ENCODE measurements at places on chromosomes 5 and 9. TPM values are rescaled to one million over a fixed set of nuclear protein-coding genes. Genes with fewer than 3 reads are reported as not detected.

The N4BP3 gene
- 5.1 TPM for total RNA-seq

DNA sequence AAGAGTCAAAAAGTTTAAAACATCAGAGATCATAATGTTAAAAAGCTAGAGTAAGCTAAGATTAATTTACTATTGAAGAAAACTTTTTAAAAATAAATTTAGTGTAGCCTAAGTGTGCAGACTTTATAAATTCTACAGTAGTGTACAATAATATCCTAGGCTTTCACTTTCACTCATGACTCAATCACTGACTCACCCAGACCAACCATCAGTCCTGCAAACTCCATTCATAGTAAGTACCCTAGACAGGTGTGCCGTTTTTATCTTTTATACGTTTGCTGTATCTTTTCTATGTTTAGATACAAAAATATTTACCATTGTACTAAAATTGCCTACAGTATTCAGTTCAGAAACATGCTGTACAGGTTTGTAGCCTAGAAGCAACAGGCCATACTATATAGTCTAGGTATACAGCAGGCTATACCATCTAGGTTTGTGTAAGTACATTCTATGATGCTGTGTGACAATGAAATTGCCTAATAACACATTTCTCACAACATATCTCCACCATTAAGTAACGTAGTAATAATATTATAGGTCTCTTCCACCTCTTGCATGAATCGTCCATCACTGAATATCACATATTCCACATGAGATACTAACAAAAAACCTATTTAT lies 59.2 kb downstream of the MEGF9 start:
- DNase-seq = no peak

- no peak for DNase-seq
These were observed 109.8 kb downstream of the NSG2 start for GRCh38 chr5:174155281-174155680.

The SPINK13 gene
- total RNA-seq = not detected

The WWC1 gene
- total RNA-seq = 0.54 TPM

GRCh38 chr5:132385326-132386105 lies 16.0 kb downstream of the SLC22A5 start:
- DNase-seq = peak; percentile 81

DNA sequence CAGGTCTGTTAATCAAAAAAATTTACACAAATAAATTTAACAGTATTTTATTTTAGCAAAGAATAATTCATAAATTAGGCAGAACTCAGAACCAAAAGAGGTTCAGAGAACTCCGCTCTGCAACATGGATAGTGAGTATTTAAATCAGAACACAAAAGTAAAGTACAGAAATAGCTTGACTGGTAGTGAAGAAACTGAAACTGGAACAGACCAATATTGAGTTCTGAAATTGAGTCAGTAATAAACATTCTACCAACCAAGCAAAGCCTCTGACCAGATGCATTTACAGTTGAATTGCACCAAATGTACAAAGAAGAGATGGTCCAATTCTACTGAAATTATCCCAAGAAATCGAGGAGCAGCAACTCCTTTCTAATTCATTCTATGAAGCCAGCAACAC lies 1542.8 kb downstream of the EFNA5 start:
- DNase-seq = no peak

GRCh38 chr5:16595881-16596580 lies 20.8 kb downstream of the RETREG1 start:
- no peak for DNase-seq

GRCh38 chr5:100502684-100503083 lies 32.5 kb upstream of the FAM174A start:
- no peak for DNase-seq

DNA sequence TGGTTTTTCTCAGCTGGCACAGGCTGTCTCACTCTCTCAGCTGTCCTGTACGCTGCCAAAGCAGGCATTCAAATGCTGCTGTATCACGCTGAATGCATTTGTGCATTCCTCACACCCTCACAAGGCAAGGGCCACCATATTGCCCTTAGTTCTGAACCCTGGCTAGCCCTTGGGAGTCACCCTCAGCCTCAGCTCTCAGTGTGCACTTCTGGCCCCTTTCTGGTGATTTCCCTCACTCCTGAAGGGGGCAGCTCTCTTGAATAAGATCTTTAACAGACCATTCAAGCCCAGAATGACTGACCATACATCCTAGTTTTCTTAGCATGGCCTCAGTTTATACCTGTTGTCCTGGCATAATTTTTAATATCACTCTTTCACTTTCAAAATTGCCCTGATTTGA lies 84.3 kb downstream of the HTR1A start:
- no peak for DNase-seq

The KIF12 gene
- under 0.01 TPM for total RNA-seq

The PCDHA9 gene
- total RNA-seq = under 0.01 TPM

GRCh38 chr5:137442660-137443059 lies 56.5 kb downstream of the SPOCK1 start:
- DNase-seq = no peak

The HAUS6 gene
- 6.2 TPM for total RNA-seq

DNA sequence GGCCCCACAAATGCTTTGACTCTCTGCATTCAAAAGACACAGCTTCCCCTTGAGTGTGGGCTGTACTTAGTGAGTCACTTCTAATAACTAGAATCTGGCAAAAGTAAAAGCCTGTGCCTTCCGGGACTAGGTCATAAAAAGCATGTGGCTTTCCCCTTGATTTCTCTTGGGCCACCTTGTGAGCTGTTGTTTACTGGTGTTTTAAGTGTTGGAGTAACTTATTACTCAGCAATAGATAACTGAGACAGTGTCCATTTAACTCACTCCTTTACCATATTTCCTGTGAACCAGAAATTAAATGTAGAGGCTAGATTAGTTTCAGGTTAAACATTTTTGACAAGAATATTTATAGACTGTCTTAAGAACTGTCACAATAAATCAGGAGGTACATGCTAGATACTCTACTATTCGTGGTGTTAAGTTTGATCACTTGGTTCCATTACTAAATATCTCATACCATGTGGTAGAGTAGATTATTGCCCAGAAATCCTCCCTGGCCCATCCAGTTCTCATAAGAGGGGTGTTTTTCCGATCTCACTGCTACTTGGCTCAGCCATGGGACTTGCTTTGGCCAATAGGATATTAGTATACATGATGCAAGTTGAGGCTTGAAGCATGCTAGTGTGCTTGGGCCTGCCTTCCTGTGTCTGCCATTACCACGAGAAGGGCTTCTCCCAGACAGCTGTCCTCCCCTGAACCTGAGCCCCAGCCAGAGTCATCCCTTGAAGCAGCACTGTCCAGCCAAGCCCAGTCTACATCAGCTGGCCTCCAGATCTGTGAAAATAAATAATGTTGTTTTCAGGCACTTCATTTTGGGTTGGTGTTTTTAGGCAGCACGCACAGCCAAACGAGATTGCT lies 10.4 kb upstream of the CMBL start:
- DNase-seq = no peak

The SLC27A6 gene
- 0.54 TPM for total RNA-seq

The RGS14 gene
- 46.0 TPM for total RNA-seq

DNA sequence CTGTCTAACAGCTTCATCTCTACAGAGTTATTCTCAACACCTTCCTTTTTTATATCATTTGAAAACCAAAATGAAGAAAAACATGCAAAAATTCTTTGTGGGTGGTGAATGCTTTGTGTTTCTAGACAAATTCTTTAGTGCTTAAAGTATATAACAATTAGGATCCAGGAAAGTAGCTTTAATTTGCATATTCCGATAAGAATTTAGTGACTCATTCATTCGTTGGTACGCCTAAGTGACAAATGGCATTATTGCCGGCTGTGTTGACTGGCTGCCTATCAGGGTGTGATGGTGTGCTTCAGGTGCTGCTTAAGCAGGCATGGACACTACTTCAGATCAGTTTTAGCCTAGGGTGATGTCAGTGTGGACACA lies 35.2 kb downstream of the LMNB1 start:
- DNase-seq = no peak

- peak; percentile 74 for DNase-seq
These were observed 202.5 kb downstream of the MEF2C start for GRCh38 chr5:88680253-88681132.

The ADAMTSL1 gene
- total RNA-seq = under 0.01 TPM

The TXNDC8 gene
- total RNA-seq = not detected

- no peak for DNase-seq
These were observed 370.6 kb downstream of the DMRTA1 start for GRCh38 chr9:22817181-22817580.

GRCh38 chr5:91521334-91521733 lies 138.2 kb upstream of the ARRDC3 start:
- no peak for DNase-seq

The STK32A gene
- not detected for total RNA-seq

DNA sequence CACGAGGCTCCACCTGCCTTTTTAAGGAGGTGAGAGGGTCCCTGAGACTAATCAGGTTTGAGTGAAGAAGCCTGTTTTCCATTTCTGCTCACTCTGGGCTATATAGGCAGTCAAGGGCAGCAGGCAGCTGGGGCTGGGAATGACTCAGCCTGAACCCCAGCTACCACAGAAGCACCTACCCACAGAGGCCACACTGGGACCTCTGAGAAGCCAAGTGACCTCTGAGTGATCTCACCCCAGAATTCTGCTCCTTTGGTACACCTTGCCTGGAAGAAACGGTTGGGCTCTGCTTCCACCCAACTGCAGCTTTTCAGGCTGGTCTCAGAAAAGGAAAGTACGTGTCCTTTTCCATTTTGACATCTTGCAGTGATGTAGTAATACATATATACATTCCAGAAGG lies 6.8 kb downstream of the FAM219A start:
- DNase-seq = no peak
